Sciatic nerve (tissue), 2 donors: ENCODE measurements at places on chromosomes 13 and 19. TPM values are rescaled to one million over a fixed set of nuclear protein-coding genes. Genes with fewer than 3 reads are reported as not detected.

- no peak for DNase-seq
Measured at GRCh38 chr13:110329258-110329657, 22.2 kb downstream of the COL4A2 start.

Gene FOXO1
- total RNA-seq = 57.5 TPM

Gene VWA8
- total RNA-seq = 21.4 TPM

Gene ZIC5
- total RNA-seq = not detected

Gene SWSAP1
- 1.3 TPM for total RNA-seq

Gene FGF21
- total RNA-seq = not detected

Gene SMIM24
- total RNA-seq = not detected
